NCI-H774 (cell line): ENCODE measurements at places on chromosomes 6 and 20.

GRCh38 chr6:399785-400534 lies 8.4 kb downstream of the IRF4 start:
- DNase-seq, result no peak

DNA sequence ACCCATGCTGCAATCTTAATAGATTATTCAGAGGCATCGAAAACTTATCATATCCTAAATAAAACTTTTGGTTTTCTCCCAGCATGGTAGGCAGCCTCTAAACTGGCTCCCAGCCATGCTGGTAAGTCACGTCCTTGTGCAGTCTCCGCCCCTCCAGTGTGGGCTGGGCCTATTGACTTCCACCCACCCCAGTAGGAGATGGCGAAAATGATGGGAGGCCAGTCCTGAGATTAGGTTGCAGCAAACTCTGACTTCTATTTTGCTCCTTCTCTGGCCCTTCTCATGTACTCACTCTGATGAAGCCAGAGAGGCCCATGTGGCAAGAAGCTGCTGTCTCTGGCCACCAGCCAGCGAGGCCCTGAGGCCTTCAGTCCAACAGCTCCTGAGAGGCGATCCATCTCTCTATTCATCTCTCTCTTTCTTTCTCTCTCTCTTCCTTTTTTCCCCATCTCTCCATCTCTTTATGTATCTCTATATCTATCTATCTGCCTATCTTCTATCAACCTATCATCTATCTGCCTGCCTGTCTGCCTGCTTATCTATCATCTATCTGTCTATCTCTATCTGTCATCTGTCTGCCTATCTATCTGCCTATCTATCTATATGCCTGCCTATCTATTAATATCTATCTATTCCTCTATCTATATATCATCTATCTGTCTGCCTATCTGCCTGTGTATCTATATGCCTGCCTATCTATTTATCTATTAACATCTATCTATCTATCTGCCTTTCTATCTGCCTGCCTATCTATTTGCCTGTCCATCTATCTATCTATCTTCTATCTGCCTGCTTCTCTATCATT lies 52.7 kb upstream of the STX16 start:
- DNase-seq, result no peak

GRCh38 chr6:90581146-90581545 lies 5.7 kb downstream of the MAP3K7 start:
- no peak for DNase-seq

GRCh38 chr20:45917790-45918141 lies 5.8 kb upstream of the PLTP start:
- DNase-seq, result no peak

DNA sequence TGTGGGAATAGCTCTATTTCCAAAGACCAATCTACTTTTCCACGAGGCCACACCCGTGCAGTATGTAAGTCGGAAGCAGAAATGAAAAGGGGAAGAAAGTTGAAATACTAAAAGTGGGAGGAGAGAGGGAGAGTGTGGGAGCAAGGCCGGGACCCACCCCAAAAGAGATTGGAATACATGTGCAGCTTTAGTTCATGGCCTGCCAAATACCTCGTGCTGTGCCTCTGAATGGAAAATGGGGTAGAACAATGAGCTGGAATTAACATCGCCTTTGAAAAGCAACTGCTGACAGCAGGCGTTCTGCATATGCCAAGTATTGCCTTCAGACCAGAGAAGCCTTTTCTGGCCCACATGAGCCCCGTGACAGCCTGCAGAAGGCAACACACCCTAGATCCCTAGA lies 155.6 kb downstream of the CD83 start:
- DNase-seq, result no peak

- no peak for DNase-seq
Observed at GRCh38 chr20:48550814-48551213, 277.0 kb downstream of the PREX1 start.
